GM19239 (cell line): ENCODE measurements at places on chromosomes 13 and 19.

GRCh38 chr13:21777166-21777565 lies 106.3 kb downstream of the FGF9 start:
- DNase-seq = no peak

DNA sequence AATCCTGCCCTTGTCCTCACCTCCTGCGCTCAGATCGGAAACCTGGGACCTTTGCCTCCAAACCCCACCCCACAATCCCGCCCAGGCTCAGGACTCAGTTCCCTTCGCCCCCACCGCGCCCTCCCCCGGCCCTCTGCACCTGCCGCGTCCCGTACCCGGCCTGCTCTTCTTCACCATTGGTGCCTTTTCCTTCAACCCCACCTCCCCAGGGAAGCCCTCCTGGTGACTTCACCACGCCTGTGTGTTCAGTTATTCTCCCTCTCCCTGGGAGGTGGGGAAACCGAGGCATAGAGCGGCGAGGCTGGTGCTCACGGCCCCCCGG lies 19.3 kb upstream of the TCF3 start:
- peak; percentile 57 for DNase-seq

DNA sequence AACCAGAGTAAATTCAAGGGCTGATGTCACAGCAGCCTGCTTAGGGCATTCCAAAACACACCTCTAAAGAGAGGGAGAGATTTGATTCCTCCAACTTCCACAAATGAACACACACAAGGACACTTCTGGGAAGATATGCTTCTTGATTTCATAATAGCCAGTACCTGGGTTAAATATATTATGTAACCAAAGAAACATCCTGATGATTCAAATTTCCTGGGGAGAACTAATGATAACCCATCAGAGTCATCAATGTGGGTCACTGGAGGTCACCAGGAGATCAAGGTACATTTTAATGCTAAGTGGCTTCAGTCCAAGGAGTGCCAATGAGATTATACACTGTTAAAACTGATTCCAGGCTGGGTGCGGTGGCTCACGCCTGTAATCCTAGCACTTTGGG lies 54.0 kb upstream of the DOCK9 start:
- DNase-seq = no peak

- DNase-seq = no peak
Measured at GRCh38 chr13:99991013-99991827, 9.6 kb downstream of the ZIC2 start.

- DNase-seq = no peak
Measured at GRCh38 chr13:40146063-40146462, 490.6 kb downstream of the COG6 start.

- no peak for DNase-seq
Measured at GRCh38 chr13:78770601-78771000, 111.6 kb upstream of the OBI1 start.

DNA sequence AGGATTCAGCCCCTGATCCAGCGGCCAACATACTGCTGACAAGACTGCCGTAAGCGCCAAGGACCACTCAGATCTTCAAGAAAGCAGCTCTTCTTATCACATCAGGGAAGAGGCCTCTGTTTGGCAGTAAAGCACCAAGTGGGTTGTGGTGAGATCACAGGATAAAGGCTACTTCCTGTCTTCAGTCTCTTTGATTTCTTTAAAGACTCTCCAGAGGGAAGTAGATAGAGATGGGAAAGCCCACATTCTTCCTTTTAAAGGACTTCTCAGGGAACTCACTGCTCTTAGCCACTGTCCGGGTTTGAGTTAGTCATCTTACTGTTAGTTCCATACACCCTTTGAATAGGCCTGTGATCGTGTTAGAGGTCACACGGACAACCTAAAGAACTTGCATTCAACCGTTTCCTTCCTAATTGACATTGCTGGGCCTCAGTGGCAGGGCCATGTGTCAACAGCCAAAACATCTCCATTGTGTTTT lies 47.2 kb upstream of the POMP start:
- no peak for DNase-seq

DNA sequence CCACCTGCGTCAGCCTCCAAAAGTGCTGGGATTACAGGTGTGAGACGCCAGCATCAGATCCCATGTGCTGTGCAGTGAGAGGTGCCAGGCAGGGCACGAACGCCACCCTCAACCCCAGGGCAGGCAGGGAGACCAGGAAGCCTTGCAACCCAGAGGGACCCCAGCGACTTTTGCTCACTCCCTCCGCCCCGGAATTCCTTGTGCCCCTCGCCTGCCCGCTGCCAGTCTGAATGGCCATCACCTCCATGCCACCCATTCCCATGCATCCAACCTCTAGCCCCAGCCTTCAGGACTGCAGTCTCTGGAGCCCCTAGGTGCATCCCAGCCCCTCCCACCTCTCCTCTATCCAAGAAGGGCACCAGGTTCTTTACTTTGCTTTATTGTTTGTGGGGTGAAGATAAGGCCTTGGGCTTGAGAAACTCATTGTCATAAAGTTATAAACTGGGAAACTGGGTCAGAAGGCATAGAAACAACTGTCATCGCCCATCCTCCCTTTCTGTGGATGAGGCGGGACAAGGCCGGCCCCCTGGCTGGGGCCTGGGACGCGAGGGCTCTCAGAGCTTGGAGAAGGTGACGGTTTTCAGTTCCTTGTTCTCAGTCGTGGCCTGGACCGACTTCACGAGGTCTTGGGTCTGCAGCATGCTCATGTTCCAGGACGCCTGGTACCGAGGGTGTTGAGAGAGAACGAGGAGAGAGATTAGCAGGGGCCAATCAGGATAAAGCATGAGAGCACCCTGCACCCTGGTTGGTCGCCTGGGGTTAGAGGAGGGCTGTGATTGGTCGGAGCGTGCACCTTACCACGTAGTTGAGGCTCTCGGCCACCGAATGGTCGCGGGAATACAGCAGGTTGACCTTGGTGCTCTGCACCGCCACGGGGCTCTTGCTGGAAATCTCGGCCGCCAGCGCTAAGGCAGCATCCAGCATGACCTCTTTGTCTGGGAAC lies 2.6 kb upstream of the LGALS4 start:
- no peak for DNase-seq

- DNase-seq = no peak
Measured at GRCh38 chr19:10113964-10114650, 2.6 kb downstream of the P2RY11 start.

DNA sequence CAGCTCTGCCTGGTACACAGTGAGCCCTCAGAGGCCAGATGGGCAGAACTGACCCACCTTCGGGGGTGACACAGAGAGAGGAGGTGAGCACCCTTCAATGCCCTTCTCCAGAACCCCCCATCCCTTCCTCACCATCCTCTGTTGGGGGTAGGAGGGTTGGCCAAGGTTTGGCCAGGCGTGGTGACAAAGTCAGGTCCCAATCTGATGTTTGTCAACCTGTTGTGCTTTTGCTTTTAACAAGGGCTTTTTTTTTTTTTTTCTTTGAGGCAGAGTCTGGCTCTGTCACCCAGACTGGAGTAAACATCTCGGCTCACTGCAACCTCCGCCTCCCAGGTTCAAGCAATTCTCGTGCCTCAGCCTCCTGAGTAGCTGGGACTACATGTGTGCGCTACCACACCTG lies 7.3 kb downstream of the PTGIR start:
- DNase-seq = no peak

DNA sequence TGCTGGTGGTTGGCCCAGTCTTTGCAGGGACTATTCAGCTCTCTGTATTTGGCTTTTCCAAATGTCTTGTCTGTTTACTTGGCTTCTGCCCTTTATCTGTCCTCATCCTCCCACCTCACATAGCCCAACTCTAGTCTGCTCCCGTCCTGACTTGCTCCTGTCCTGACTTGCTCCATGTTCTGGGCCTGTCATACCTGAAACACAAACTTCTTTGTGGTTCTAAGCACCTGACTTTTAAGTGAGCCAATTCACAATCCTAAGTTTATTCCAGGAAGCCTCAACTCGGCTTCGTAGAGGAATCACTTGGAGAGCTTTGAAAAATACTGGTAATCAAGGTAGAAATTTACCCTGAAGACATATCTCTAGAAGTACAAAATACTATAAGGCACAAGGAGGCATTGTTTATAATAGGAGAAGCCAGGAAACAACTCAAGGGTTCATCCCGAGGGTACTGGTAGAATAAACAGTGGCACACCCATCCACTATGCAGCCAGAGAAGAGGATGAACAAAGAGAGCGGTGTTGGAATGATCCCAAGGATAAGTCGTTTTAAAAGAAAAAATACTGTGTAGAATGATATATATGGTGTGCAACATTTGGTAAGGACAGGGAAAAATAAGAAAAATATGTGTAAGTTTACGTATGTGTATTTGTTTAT lies 284.5 kb downstream of the FGF14 start:
- DNase-seq = no peak

- peak; percentile 37 for DNase-seq
Measured at GRCh38 chr19:52170863-52171320, 529 bp downstream of the ZNF836 start.

- DNase-seq = no peak
Measured at GRCh38 chr19:1953441-1954094, 12.6 kb downstream of the CSNK1G2 start.

DNA sequence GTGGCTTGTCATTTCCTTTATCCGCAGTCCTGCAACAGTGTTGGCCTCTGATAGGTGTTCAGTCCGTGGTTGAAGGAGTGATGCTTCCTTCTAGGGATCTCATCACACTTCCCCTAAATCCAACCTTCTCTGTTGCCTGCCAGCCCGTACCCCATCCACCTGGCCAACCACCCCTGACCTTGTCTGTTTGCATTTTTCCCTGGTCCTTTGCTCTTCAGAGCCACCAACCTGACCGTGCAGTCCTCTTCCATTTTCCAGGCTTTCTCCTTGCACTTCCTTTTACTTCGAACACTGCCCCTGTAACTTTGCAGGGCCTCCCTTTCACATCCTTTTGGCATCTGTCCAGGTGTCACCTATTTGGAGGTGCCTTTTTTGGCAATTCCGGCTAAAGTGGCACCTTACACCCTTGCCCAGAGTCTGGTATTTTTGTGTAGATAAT lies 696 bp downstream of the ZNF460 start:
- no peak for DNase-seq

GRCh38 chr19:2609389-2610116 lies 92.9 kb downstream of the GNG7 start:
- no peak for DNase-seq

- no peak for DNase-seq
Measured at GRCh38 chr13:46963904-46964303, 67.1 kb upstream of the HTR2A start.

GRCh38 chr13:111361873-111362648 lies 41.6 kb downstream of the TEX29 start:
- no peak for DNase-seq

DNA sequence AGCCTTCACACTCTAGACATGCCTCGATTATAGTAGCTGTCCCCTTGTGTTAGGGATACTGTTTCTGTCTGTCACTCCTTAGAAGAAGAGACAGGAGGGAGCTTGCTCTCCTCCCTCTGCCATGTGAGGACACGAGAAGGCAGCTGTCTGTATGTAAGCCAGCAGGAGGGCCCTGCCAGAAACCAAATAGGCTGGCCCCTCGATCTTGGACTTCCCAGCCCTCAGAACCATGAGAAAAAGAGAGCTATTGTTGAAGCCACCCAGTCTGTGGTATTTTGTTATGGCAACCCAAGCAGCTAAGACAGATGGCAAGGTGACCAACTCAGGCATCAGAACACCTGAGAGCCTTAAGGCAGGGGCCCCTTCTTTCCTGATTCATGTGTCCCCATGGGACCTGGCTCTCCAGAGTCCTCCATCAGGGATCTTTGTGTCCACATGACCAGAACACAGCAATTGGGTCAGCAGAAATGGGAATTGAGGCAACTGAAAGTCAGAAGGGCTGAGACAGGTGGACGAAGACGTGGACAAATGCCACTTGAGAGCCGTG lies 65.6 kb upstream of the NPAS1 start:
- DNase-seq = no peak

GRCh38 chr19:8866344-8866743 lies 34.2 kb downstream of the MBD3L1 start:
- DNase-seq = no peak

- no peak for DNase-seq
Measured at GRCh38 chr19:38970664-38971532, 4.6 kb downstream of the FBXO17 start.
